ENCODE measurements at places on chromosomes 5 and 9.

DNA sequence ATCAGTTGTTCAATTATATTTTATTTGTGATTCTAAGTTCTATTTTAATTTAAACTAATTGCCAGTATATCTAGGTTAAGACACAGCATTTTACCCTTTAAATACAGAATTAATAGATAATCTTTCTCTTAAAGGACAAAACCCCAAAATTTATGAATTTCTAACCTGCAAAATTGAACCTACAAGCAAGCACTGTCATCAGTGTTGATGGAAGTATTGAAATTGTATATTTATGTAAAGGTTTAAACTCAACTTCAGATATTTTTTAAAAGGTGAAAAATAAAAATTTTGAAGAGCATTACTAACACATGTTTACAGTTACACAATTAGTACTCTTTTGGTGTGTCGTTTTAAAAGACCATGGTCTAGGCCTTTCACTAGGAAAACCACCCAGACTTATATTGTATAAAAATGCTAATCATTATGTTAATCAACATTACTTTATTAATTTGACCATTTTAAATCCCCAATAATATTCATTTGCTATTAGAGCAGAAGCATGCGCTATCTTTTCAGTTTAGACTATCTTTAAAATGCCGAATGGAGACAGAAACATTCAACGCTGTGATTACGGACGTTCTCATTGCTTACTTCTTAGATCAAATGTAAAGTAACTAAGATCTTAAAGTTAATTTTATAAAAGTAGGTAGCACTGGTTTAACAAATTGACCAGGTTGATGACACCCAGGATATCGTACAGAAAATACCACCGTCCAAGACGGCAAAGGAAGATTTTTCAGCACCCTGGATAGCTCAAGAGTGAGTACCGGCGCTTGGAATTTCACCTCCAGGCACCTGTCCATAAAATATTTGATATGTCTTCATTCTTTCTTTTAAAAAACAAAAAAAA is 3.2 kb downstream of the OTP start:
- no peak for DNase-seq

DNA sequence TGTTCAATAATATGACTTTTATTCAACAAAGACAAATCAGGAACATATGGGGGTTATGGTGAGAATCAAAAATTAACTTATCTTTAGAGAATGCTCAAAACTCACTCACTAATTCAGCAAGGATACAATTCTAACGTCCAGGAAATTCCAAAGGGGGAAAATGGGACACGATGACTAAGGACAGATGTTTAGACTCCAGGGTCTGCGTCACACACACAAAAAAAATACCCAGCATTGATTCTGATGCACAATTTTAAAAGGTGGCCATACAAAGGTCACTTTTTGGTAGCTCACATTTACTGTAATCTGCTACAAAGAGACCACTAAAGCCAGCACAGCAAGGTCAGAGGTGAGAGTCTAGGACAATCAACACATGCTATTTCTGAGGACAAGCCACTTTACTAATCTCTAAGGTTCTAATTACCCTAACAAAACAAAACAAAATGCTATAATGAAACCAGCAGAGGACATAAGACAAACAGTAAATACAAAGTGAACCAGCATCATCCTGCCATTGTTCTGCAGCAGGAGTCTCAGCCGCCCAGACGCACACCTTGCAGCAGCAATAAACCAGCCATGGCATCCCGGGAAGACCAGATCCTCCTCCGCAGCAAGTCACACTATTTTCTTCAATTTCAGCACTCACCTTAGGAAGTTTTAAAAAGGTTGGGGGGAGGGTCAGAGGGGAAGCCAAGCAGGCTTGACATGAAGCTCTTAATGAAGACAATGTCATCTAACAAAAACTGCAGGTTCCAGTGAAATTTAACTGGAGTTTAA is 57.8 kb downstream of the TTC39B start:
- peak; percentile 30 for DNase-seq

- no peak for DNase-seq
Observed at GRCh38 chr5:93654676-93655075, 71.7 kb downstream of the NR2F1 start.

- no peak for DNase-seq
Observed at GRCh38 chr5:41406424-41406823, 104.0 kb downstream of the PLCXD3 start.

- DNase-seq: no peak
Observed at GRCh38 chr5:128199104-128199503, 115.5 kb downstream of the SLC12A2 start.

- no peak for DNase-seq
Observed at GRCh38 chr5:14574891-14575508, 6.6 kb upstream of the OTULINL start.

DNA sequence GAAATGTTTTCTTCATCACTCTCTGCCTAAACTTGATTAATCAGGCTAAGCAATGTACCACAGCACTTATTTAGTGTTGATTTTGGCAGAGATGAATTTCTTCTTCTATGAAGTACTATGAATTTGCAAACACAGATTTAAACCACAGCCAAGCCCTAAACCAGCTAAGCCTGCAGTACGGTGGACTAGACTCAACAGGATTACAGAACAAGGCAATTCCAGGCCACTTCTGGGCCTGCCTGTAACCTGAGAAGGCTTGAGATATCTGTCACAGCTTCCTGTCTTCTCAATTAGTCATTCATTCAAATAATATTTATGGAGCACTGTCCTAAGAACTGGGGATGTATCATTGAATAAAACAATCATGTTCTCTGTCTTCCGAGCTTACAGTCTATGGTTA is 32.4 kb upstream of the CAST start:
- peak; percentile 85 for DNase-seq

DNA sequence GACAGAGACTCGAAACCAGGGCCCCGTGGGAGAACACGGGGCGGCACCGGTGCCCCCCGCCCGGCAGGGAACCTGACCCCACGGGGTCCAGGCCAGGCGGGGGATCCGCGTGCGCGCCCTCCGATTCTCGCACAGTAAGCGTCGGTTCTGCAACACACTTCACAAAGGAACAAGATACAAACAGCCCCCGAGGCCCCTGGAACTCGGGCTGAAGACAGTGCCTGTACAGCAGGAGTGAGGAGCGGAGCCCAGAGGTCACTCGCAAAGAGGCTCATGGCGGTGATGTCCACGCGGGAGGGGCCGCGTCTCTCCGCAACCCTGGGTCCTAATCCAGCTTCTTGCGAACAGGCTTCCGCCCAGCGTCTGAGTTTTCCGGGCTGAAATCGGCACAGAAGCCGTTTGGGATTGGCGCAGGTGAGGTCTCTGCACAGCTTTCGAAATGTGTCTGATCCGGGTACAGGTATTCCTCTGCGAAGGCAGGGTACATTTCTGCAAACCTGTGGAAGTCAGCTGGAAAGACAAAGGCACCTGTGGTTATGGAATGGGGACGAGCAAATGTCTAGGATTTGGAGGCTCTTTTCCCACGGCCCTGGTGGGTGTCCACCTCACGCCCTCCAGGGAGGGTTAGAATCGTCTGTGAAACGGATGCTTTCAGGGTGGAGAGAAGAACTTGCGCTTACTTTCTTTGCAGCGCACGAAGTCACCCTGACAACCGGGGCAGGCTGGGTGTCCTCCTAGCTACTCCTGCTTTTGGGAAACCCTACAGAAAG is 18.3 kb upstream of the SLC6A3 start:
- DNase-seq: no peak

DNA sequence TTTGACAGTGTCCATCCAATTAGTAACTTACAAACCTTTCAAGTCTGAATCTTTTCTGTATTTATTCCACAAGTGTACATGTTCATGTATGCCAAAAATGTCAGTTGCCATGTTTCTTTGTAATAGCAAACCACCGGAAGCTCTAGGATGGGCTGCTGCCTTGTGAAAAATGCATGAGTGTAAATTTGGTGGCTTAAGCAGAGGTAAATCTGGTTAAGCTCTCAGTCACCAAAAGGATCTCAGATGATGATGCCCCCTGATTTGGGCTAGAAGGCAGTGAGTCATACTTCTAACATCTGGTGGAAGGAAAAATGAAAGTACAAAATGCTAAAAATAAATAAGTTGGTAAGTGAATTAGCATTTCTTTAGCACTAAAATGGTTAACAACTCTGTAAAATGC is 567.5 kb downstream of the ELAVL2 start:
- no peak for DNase-seq

DNA sequence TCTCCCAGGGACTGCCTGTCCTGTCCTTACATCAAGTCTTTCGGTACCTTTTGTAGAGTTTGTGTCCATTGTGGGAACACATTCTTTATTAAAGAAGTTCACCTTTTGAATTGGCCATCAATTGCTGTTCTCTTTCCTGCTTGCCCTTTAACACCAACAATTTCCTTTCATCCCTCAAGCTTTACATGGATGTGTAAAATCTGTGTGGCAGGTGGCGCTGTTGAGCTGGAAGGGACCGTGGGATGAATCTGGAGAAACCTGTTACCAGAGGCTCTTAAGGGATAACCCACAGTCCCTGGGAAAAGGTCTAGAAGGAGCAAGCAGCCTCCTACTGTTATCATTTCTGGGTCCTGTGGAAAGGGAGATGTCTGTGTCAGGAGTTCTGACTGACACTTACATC is 7.9 kb upstream of the ZFP62 start:
- peak; percentile 8 for DNase-seq

DNA sequence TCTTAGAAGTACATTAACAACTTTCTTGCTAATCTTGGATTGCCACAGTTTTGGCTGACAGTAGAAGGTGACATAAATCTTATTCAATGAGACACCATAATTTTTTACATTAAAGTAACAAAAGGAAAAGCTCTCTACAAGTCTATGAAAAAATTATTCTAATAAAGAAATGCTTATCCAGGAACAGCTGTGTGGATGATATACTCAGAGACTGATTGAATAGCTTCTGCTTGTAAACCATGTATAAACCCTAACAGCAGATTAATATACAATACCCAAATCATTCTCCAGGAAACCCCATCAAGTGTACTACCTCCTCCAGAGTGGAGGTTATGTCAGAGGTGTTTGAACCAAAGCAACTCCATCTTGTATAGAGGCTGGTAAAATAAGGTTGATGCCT is 581.4 kb upstream of the PTGER4 start:
- no peak for DNase-seq

Data from fibroblast of skin of left biceps (primary cell).